ENCODE measurements at places on chromosomes 6 and 20.

- DNase-seq: no peak
These were observed 52.8 kb upstream of the FILIP1 start for GRCh38 chr6:75546381-75546780.

- DNase-seq: no peak
These were observed 104.1 kb downstream of the TCP11 start for GRCh38 chr6:35036828-35037663.

- no peak for DNase-seq
These were observed 38.0 kb downstream of the KLHL31 start for GRCh38 chr6:53627391-53628218.

GRCh38 chr20:49392745-49393144 lies 89.7 kb downstream of the KCNB1 start:
- DNase-seq: no peak

DNA sequence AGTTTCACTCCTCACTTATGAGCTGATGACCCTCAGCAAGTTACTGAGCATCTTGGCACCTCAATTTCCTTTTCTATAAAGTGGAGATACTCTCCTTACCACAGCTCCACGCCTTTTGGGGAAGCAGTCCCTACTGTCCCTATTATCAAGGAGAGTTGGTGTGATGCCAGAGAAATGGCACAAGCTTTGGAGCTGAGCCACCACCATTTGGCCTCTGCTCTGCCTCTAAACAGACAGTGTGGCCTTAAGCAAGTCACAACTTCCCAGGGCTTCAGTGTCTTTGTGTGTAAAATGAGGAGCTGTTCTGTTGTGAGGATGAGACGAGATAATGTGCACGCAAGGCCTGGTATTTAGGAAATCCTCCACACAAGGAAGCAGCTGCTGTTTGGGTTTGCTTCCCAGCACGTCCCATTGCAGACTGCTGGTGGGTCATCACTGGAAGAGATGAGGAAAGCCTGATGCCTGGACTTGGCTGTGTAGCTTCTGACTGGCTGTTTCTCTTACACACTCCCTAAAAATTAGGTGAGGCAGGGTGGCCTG lies 18.5 kb downstream of the NSFL1C start:
- no peak for DNase-seq

DNA sequence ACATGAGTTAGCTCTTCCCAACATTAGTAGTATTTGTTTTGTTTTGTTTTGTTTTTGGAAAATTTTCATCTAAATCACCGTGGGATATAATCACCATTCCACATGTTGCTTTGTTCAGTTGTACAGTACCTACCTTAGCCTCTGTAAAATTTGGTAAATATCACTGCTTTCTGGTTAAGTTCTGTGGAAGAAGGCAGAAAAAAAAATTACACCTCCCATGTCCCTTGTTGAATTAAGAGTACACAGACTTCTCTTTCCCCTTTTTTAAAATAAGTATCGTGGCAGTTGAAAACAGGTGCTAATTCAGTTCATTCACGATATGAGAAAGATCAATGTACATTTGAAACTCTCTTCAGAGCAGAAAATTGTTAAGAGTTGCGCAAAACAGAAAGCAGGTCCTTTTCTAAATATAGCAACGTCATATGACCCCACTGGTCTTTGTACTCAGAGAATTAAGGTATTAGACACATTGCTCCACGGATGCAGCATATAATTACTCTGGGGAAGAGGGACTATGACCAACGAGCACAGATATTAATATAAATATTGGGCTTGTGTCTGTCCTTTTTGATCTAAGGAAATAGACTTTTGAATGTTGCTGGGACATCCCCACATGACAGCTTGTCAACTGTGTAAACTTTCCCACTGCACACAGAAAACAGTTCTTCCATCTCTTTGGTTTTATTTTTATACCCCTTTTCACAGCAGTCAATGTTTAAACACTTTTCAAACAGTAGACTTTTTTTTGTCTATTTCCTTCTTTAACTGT lies 58.6 kb upstream of the ZNF217 start:
- DNase-seq: peak; percentile 39

GRCh38 chr6:154543628-154544027 lies 33.1 kb upstream of the CNKSR3 start:
- no peak for DNase-seq

GRCh38 chr6:39417440-39417839 lies 94.9 kb upstream of the KCNK16 start:
- no peak for DNase-seq

- no peak for DNase-seq
These were observed 89.1 kb upstream of the F13A1 start for GRCh38 chr6:6409397-6410030.

DNA sequence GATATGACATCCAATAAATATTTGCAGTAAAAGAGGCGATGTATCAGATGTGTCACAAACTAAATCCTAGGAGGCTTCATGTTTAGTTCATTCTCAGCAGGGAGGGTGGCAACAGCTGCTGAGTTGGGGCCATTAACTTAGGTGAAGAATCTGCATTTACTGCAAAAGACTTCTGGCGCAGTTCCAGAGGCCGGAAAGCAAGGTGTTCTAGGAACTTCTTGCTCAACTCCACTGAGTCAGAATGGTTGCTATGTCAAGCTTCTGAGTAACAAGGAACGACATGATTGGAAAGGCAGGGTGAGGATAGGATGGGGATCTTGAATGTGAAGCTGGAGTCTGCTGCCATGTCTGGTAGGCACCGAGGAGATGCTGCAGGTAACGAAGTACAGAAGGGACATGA lies 11.7 kb downstream of the ADNP start:
- DNase-seq: no peak

DNA sequence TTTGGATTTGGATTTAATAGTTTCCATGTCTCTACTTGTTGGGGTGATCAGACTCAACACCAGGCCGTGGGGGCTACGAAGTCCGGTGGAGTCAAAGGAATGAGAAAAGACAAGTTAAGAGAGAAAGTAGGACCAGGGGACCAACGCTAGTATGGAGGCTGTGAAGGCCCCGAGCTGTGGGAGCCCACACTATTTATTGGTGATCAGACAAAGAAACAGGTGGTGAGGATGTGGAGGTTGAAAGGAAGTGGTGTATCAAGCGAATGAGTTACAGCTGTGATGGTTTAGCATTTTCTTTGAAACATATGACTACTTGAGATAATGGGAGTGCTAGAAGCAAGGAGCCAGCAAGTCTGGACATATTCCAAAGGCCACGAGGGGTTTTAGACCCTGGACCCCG lies 62.4 kb downstream of the AKAP7 start:
- DNase-seq: no peak

GRCh38 chr6:79694156-79694555 lies 63.0 kb downstream of the SH3BGRL2 start:
- no peak for DNase-seq

- no peak for DNase-seq
These were observed 5.5 kb upstream of the NTSR1 start for GRCh38 chr20:62702895-62703852.

DNA sequence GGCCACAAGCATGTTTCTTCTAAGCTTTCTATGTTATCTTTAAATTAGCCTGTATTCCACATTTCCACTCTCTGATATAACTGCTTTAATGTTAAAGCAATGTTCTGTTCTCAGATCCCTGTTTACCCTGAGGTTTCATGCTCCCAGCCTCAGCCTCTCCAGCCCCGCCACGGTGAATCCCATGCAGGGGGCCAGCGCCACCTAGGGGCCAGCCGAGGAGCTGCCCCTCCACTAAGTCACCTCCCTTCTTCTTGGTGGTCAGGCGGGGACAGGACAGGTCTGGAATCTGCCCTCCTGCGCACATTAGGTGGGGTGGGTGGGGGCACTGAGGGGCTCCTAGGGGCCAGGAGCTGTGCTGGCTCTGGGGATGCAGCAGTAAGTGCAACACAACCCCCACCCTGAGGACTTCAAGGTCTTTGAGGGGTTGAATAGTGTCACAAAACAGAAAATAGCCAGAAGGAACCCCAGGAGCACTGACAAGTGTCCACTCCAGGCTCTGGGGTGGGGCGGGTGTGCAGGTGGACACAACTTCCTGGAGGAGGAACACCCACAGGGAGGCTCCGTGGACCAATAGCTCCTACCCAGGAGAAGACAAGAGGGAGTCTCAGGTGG lies 61.6 kb downstream of the RAB44 start:
- DNase-seq: peak; percentile 53

DNA sequence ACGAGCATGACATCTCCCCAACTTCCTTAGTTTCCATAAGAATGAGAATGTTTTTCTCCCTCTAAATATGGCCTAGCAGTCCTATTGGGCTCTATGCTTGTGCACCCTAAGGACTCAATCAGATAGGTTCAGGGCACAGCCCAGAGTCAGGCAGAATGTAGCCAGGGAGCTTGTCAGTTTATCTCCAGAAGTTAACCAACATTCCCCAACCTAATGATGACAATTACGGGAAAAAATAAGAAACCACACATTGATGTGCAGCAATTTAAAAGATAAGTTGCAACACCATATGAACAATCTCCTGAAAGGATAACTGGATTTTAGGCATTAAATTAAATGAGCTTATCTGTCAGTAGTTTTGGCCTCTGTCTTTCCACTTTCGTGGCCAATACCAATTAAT lies 71.1 kb downstream of the HDDC2 start:
- DNase-seq: no peak

- DNase-seq: no peak
These were observed 208.5 kb upstream of the SSTR4 start for GRCh38 chr20:22826306-22827230.

DNA sequence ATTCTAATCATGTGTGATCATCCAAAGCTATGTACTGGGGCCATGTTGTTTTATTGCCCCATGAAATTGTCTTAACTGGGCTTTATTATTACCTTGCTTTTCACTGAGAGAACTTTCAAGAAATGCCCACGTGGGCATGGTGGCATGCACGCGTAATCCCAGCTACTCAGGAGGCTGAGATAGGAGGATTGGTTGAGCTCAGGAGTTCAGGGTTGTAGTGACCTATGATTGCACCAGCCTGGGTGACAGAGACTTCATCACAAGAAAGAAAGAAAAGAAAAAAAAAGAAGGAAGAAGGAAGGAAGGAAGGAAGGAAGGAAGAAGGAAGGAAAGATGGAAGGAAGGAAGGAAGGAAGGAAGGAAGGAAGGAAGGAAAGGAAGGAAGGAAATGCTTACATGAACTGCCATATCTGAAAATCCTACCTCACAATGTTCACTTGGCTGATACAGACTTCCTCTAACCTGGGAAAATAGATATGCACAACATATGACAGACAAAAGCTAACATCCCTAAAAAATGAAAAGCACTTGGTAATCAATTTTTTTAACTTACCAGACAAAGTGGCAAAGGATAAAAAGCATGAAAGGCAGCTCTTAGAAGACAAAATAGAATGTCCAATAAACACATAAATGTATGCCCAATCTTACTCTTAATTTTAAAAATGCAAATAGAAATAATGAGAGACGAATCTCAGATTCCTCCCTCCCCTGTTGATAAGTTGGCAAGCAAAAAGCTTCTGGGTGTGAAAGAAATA lies 25.5 kb upstream of the TMEM244 start:
- DNase-seq: no peak

DNA sequence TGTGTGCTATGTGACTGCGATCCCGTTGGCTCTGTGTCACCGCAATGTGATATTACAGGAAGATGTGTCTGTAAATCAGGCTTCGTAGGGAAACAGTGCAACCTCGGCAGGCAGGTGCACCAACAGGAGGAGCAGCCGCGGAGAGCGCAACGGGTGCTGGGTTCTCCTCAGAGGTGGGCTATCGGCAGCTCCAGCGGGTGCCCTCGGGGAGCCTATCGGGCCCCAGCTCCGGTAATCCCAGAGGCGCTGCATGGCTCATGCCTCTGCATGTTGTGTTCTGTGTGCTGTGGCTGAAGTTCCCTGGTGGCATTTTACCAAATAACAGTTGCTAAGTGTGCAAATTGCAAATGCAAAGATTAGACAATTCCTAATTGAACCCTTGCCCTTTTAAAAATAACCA lies 409.9 kb downstream of the LAMA2 start:
- no peak for DNase-seq

- no peak for DNase-seq
These were observed 68.0 kb downstream of the PLAGL1 start for GRCh38 chr6:143940011-143940597.

DNA sequence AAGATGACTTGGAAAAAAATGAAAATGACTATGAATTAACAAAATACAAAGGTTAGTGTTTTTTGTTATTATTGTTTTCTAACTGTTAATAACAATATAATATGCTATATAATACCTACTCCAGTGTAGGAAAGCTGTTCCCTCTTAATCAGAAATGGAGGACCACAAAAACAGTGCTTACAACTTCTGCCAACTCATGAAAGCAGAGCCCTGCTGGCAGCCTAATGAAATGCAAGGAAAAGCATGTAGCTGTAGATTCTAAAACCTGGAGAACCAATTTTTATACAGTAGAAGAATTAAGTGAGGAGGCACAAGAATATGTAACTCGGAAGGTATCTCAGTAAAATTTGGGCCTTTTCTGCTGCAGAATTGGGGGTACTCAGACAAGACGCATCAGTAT lies 29.4 kb downstream of the PHIP start:
- DNase-seq: no peak

DNA sequence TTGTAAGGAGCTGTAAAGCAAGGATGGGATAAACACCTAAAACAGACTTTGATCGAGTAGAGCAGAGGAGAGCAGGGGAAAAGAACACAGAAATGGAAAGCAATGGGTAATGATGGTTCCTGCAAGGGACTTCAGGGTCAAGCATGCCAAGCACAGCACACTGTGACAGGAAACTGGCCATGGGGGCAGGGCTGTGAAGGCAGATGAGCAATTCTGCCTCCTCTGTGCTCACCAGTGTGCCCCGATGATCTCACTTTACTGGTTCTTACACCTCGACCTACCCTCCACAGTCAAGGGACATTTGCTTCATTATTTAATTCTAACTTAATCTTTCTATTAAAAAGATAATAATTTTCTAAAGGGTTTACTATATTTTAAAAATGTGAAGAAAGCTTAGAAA lies 21.6 kb upstream of the MYB start:
- DNase-seq: no peak

DNA sequence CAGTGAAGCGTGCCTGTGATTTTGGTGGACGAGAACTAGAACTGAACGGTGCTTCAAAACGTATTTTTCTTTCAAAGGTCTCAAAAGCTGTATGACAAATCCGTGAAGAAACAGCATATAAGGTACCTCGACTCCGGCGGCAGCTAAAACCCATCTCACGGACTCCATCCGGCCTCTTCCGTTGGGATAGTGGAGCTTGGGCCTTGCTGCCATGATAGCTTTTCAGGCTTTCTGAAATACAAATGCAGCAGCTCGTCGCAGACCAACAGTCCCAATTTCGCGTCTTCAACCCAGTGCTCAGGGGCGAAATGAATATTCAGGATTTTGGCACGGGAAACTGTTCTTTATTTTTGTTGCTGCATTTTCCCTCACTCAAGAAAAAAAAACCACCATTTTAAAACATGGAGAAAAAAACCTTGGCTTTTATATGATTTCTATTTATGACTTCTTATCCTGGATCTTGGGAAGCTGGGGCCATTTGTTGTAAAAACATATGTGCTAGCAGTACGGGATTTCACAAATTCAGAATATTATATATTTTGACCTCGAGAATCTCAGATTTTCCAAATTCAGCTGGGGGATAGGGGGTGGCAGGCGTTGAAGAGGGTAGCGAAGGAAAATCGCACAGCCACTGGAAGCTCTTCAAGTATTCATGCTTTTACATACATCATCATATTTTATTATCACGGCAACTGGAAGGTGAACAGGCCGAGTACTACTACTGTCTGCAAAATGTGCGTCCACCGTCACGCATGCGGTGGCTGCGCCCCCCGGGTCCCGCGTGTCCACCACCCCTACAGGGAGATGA lies 849 bp downstream of the GSTA4 start:
- DNase-seq: peak; percentile 14

- no peak for DNase-seq
These were observed 548 bp downstream of the PERP start for GRCh38 chr6:138106665-138107077.
